Nephron progenitor cell (in vitro differentiated cells): ENCODE measurements at places on chromosomes 12 and 14.

DNA sequence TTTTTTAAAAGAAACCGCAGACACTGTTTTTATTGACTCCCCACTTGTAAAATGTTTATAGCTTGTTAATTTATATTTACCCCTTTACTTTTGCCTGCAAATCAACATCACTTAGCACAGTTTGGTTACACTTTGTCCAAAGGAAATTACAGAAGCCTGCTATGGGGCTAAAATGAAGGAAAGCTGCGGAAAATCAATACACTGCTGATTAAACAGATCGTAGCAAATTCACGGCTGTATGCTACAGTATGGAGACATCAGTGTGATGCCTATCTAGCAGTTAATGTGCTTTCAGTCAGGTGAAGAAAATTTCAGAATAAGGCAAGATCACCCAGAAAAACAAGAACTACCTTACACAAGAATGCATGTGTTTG lies 110.0 kb downstream of the FOXG1 start:
- DNase-seq, result no peak

DNA sequence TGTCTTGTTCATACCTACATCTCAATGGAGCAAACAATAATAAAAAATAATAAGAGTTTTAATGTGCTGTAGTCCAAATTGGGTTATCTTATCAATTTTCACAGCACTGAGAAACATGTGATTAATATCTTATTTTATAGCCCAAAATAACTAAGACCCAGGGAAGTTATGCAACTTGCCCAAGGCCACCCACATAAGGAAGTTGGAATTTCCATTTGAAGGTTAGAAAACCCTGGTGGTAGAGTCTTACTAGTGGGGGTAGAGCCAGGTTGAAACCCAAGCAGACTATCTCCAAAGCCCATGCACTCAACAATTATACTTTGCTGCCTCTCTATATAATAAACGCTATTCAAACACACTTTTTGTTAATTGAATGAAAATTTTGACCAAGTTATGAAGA lies 270.0 kb upstream of the CAND1 start:
- DNase-seq, result no peak

DNA sequence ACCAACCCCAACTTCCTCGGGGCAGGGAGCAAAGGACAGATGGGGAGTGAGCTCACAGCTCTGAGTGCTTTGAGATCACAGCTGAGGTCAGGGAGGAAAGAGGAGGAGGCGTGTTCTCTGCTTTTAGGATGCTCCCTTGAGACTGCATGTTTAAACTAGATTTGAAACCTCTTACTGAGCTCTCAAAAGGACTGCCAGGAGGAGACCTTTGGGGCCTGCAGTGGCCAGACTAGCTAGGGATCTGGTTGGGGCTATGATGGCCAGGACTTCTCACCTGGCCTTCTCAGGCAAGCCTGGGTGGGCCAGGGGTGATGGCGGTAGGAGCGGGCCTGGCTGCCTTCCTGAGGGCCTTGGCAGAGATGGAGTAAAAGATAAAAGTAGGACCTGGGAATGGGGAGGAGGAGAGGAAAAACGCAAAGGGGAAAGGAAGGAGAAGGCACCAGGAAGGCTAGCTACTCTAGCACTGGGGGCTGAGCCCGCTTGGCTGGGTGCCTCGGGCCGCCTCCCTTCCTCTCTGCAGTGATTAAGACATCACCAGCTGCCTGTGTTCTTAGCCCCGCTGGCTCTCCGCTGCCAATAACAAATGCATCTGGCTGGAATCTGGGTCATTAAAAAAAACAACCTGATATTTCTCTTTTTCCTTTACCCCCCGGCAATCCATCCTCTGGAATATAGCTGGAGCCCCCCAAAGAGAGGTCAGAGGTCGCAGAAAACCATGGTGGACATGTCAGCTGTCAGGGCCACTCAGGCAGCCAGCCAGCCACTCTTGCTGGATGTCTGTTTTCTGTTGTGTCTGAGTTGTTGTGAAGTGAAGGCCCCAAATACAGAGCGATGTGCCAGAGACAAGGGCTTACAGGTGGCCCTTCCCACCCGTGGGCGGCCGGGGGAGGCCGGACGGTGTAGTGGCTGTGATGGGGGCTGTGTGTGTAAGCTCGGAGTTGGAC lies 141.3 kb downstream of the TSPAN9 start:
- no peak for DNase-seq

DNA sequence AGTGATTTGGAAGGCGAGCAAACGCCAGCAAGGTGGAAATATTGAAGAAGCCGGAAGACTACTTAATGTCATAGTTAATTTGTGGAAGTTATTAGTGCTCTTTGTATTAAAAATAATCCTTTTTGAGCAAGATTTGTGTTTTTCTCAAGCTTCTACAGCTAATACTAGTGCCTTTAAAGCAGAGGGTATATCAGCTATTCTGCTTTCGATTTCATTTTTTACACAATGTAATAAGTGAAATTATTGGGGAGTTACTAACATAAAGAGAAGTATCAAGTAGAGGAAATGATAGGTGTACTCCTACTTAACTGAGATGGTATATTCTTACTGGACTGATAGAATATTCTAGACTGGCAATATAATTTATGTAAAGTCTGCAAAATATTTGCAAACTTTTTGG lies 392.4 kb upstream of the DCN start:
- no peak for DNase-seq

DNA sequence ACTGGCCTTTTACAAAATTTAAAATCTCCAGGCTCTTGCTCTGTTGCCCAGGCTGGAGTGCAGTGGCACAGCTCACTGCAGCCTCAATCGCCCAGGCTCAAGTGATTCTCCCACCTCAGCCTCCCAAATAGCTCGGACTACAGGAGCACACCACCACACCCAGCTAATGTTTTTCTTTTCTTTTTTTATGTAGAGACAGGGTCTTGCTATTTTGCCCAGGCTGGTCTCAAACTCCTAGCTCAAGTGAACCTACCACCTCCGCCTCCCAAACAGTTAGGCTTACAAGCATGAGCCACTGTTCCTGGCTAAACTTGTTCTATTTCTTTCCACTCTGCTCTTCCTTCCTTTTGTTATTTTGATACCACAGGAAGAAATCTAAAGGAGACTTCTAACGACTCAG lies 15.2 kb downstream of the SYNJ2BP start:
- DNase-seq, result no peak

DNA sequence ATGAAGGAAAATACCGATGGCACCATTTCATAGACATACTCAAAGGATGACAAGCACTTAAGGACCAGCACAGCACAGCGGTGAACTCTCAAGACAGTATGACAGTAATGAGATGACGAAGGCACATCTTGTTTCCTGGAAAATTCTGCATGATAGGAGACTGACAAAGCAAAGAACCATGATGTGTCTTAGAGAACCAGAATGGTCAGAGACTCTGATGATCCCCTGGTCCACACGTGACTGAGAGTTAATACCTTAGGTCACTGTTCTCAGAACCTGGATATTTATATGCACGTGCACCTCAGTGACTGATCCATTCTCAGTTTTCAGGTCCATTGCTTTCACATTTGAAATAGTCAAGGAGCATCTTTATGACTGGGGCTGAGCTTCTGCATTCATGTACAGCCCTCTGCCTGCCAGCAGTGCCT lies 35.3 kb downstream of the PROX2 start:
- DNase-seq, result no peak

GRCh38 chr12:64737539-64737938 lies 21.7 kb downstream of the GNS start:
- DNase-seq, result no peak

DNA sequence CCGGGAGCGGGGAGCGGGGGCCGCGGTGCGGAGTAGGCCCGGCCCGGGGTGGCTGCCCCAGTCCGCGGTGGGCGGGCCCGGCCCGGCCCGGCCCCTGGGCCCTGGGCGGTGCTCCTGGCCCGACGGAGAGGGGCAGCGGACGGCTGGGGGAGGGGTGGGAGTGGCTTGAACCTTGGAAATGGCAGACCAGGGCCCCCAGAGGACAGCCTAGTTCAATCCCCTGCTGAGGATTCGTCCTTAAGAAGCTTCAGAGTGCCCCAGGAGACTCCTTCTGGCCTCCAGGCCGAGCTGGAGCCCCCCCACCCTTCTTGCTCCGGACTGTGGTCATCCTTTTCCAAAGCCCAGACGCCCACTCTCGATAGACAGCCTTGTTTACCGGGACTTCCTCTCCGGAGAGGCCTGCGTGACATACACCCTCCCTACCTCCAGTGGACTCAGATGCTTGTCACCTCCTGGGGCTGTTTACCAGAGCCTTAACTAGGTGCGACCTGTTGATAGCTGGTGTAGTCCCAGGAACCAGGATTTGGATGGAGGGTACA lies 458 bp downstream of the KHNYN start:
- peak; percentile 69 for DNase-seq

GRCh38 chr12:56206452-56207166 lies 15.1 kb downstream of the RNF41 start:
- DNase-seq, result peak; percentile 58

DNA sequence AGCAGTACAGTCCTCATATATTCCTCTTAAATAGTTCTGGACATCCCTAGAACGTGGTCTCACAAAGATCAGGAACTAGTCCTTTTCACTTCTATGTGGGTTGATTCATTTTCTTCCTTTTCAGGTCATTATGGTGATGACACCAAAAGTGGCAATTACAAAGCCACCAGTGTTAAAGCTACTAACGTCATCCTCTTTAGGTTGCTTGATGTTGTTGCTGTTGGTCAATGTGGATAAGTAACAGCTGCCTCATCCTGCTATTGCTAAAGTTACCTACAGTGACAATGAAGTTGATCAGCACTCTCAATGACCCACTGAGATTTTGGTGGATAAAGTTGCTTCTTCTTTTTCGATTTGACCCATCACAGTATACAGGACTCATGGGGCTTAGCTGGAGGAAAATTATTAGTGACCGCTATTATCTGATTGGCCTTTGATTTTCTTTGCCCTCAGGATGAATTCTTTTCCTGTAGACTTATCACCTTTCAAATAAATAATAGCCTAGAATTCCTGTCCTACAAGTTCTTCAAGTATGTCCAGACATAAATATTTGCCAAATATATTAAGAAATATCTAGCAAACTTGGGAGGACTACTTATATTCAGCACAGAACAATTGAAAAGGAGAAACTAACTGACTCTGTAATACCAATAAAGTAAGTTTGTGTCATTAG lies 54.0 kb upstream of the ATP2B1 start:
- no peak for DNase-seq

DNA sequence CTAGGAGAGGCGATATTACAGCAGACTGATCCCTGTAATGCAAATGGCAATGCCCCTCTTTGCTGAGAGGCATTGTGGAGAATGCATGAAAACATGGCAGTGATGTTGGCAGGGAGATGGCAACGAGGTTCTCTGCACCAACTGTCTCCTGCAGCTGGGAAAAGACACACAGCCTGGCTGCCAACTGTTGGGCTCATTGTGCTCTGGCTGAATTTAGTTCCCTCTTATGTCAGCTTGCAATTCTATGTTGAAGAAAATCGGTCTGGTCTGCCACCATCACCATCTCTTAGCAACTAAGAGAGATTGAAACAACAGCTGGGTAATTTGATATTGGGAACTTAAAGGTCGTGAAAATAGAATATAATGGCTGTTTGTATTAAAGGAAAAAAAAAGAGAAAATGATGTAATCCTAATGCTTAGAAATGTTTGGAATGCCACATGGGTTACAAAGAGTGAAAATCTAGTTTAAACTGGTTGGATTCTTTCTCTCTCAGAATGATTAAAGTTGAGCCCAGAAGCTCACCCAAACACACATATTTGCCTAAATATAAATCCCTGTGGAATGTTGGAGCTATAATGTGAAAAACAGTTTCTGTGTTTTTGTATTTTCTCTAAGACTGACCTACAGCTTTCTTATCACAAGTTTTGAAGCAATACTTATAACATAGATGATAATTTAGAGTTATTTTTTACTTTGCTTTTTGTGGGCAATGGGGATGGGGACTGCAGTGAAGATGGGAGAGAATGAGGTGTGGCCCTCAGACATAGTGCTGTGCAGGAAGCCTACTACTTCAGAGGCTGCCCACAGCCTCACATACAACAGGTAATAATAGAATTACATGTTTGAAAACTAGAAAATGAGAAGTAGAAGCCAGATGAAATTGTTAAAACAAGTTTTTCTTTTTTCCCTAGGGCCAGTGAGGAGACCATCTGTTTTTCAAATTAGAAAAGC lies 143.7 kb downstream of the AKAP6 start:
- no peak for DNase-seq

DNA sequence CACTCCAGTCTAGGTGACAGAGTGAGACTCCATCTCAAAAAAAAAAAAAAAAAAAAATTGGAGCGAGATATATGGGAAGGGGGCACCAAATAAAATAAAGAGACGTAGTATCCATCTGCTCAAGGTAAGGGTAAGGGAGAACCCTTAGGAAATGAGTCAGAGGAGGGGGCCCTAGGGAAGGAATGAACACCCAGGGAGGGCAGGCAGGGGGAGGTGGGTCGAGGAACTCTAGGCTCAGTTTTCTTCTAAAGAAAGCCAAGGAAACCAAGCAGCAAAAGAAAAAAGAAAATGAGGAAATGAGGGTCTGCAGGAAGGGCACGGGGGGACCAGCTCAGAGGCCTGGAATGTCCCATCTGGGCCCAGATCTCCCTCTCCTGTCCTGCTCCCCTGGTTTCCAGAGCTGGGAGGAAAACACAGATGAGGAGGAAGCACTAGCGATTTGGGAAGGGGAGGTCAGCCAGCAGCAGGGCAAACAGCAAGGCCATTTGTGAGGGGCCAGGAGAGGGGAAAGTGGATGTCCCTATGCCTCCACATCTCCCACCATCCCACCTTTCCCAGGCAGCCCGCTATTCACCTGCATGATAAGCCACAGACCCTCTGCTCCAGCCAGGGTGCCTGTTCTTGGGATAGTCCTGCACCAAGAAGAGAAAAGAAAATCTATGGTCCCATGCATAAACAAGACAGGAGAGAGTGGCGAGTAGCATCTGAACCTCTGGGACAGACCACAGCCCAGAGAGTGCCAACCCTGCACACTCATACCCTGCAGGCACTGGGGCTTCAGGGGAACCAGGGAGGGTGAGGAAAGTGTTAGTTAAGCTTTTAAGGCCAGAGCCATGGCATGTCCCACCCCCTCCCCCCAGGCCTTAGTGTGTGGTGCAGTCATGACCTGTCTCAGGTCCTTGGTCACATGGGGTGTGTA lies 11.9 kb downstream of the SPRYD3 start:
- no peak for DNase-seq

DNA sequence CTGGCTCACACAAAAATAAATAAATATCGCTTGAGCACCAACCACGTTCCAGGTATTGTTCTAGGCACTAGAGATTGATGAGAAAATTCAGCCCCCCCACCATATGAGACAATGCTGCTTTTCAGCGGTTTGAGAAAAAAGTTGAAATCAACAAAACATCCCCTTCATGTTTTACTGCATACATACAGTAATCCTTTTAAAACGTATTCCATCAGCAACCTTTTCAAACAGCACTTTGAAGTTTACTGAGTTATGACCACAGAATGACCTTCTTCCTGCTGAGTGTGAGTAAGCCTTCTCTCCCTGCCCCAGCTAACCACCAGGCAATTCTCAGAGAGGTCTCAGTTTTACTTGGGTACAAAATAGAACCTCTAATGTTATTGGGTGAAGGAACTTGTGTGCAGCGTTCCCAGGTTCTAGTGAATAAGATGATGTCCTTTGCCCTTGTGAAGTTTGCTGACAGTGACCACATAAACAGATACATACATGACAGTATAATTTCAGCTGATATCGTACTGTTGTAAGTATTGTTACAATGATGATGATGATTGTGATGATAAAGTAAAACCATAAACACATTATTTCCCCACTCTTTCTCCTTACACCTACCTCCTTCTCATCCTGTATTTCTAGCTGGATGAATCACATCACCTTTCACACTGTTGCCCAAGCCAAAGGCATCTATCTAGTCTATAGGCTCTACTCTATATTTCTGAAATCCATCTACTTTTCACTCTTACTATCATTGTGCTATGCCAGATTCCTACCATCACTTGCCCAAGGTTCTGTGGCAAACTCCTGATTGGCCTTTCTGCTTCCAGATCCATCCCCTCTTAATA lies 124.4 kb upstream of the KRR1 start:
- DNase-seq, result no peak
